ENCODE measurements at places on chromosomes 16 and 17.
A peak's percentile ranks its signal among the peaks of the same experiment; 100 is the strongest.

GRCh38 chr16:53094013-53094630 is 39.3 kb downstream of the CHD9 start:
- DNase-seq = peak; percentile 72

DNA sequence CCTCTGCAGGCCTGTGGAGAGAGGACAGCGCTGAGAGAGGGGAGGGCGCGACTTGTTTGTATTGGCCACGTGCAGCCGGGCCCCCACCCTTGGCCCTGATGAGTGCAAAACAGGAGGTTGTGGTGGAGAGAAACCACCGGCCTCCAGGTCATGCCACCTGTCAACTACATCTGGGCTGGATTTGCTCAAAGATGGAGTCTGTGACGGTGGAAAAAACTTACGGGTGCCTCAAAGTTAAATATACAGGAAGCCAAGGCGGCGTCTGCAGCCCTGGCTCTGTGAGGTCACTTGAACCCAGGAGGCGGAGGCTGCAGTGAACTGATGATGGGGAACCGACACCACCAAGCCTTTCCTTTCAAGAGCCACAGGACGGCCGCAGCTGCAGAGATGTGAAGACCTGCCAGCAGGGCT is 15.7 kb downstream of the C16orf74 start:
- no peak for DNase-seq

- DNase-seq = no peak
Observed at GRCh38 chr17:180381-181244, 837 bp downstream of the DOC2B start.

GRCh38 chr16:57981636-57982035 is 10.7 kb upstream of the CNGB1 start:
- no peak for DNase-seq

DNA sequence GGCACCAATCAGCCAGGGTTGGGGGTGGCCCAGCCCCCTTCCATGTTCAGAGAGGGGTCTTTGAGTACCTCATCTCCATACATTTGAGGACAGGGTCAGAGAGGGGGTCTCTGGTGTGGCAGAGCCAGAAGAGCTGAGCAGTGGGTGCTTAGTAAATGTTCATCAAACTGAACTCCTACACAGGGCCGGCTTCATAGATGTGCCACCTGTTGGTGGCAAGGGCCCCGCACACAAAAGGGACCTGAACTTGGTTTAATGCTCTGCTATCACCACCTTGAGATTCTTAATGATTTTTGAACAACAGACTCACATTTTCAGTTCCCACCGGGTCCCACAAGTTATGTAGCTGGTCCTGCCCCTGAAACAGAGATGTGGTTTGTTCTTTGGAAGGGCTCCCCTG is 9.0 kb upstream of the C1QL1 start:
- no peak for DNase-seq

GRCh38 chr17:33929181-33929724 is 325.8 kb upstream of the CCL2 start:
- DNase-seq = no peak

GRCh38 chr16:72680732-72681131 is 367.2 kb downstream of the ZFHX3 start:
- DNase-seq = no peak

DNA sequence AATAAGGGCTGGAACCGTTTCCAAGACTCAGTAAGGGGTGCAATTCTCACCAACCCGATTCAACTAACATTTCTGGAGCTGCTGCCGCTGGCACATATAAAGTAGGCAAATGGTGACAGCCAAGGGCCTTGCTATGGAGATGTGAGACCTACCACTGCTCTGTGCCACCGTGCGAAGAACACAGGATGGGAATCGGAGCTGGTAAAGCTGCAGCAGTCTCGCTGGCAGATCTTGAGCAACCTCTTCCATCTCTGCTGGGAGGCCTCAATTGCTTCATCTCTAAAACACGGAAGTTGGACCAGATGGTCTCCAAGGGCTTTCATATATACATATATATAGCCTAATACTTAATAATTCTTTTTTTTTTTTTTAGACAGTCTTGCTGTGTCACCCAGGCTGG is 128.9 kb upstream of the RCVRN start:
- no peak for DNase-seq

GRCh38 chr17:30513346-30513745 is 36.1 kb downstream of the GOSR1 start:
- DNase-seq = no peak

DNA sequence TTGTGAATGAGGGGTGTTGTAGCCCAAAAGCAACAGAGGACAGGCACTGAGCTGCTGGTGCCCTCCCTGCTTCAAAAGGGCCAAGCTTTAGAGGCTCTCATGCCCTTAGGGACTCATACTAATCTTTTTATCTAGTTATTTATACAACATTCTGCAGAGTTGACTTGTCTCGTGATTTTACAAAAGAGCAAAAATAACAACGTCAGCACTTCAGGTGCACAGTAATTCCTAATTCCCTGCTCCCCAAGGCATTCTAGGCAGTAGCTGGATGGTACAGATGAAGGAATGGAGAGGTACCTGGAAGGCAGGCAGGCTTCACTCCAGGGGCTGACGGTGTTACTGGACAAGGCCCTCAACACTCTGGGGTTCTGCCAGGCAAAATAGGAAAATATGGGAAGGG is 406.7 kb upstream of the CCL2 start:
- DNase-seq = no peak

DNA sequence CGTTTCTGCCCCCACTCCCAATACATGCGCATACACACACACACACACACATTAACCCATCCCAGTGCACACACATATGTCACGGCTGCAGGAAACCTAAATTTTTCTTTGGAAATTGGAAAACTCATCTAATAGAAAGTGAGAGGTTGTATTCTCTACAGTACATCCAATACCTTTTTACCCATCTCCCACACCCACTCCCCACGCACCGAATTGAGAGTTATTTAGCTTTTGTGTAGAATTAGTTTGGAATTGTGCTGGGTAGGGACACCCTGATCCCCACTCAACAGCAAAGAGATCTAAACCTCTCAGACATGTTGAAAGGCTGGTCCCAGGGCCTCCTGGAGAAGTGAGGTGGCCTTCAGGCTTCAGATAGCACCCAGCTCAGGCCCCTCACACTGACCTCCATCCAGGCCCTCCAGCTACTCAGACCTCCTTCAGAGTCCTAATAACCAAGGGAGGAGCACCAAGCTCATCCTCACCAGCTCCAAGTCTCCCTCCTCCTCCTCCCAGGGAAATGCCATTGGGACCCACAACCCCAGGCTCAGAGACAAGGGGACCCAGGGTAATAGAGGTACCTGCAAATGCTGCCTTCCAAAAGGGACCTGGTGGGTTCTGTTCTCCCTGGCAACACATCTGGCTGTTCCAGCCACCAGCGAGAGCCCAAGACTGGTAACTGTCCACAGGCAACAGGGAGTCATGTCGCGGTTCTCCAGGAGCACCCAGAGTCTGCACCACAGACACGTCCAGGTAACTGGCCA is 955 bp downstream of the HOXB13 start:
- DNase-seq = no peak

GRCh38 chr17:79294459-79295071 is 219.9 kb downstream of the ENGASE start:
- DNase-seq = peak; percentile 56

GRCh38 chr17:71335212-71335611 is 785.6 kb upstream of the SOX9 start:
- no peak for DNase-seq

DNA sequence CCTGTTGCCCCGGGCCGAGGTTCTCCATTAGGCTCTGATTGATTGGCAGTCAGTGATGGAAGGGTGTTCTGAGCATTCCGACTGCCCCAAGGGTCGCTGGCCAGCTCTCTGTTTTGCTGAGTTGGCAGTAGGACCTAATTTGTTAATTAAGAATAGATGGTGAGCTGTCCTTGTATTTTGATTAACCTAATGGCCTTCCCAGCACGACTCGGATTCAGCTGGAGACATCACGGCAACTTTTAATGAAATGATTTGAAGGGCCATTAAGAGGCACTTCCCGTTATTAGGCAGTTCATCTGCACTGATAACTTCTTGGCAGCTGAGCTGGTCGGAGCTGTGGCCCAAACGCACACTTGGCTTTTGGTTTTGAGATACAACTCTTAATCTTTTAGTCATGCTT is 74.2 kb downstream of the HAPSTR1 start:
- no peak for DNase-seq

DNA sequence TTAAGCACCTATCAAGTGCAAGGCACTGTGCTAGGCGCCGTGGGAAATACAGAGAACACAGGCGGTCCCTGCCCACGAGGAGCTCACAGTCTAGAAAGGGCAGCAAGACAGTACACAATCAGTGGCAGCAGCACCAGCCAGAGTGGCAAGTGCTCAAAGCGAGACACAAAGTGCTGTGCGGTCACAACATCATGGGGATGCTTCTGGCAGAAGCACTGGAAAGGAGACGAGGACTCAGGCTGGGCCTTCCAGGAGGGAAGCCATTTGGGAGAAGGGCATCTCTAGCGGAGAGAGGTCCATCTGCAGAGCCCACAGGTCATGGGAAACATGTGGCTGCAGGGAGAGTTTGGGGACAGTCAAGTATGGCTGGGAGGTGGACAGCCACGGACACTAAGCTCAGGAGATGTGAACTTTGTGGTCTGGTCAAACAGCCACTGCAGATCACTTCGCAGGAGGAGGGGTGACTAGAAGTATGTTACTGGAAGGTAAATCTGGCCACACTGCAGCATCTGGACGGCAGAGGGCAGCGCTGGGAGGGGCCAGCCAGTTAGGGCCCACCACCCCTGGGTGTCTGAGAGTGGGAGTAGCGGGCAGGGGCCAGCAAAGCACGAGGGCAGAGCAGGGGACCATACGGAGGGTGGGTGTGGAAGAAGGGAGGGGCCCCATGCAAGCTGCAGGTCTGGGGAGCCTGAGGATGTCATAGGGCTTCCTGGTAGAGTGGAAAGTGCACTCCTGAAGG is 71.1 kb downstream of the N4BP1 start:
- no peak for DNase-seq

GRCh38 chr16:65305266-65305959 is 183.6 kb upstream of the CDH11 start:
- no peak for DNase-seq

DNA sequence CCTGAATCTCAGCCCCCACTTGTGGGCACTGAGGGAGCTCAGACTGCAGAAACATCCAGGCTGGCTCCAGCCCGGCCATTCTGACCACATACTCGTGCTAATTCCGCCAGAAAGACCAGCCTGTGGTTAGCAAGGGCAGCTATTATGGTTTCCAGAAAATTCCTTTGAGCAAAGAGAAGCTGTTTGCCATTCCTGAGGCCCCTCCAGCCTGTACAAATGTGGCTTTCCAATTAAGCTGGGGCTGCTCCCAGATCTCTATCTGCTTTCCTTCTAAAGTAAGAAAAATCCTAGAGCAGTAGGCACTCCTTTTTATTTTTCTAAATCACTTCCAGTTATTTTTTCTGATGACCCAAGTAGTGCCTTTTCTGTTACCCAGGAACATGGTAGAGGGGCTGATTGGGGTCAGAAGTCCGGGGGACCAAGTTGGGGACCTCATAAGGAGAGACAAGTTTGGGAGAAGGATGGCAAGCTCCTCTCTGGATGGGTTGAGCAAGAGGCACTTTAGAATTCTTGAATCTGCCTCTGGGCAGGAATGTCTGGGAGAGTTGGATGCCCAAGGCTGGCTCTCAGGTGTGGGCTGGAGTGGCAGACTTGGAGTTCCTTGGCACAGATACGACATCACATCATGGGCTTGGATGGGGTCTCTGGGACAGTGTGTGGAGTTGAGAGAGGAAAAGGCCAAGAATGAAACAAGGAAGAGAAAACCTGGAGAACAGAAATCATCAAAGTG is 83.3 kb upstream of the TNRC6C start:
- DNase-seq = no peak

DNA sequence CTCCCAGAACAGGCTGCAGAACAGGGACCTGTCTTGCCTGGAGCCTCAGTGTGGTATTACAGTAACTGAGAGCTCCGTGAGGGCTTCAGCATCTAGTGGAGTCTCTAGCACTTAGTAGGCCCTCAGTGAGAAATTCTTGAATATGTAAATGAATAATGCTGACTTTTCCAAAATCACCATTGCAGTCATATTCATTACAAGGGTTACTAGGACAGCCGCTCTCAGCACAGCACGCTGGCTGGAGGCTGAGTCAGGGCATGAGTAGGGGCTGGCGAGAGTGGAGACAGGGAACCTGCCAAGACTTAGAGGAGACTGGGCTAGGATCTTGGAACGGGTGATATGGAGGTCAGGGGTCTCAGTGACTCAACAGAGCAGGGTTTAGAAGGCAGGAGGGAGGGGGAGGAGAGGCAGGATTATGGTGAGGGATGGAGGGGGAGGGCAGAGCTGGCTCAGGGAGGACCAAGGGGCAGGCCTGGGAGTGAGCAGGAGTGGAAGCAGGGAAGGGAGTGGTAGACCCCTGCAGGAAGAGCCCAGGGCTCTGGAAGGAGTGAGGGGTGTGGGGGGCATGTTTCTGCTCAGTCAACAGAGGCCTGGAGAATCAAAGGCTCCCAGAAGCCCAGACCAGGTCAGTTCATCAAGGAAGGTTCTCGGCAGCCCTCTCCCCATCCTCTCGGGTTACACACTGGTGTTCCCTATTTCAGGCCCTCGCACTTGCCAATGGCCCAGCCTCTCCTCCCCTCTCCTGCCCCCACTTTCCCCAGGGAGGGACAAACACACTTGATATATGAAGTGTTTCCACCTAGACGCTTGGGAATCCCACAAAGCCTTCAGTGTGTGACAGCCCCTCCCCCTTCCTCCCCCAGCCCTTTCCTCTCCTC is 42.3 kb downstream of the FZD2 start:
- peak; percentile 96 for DNase-seq

DNA sequence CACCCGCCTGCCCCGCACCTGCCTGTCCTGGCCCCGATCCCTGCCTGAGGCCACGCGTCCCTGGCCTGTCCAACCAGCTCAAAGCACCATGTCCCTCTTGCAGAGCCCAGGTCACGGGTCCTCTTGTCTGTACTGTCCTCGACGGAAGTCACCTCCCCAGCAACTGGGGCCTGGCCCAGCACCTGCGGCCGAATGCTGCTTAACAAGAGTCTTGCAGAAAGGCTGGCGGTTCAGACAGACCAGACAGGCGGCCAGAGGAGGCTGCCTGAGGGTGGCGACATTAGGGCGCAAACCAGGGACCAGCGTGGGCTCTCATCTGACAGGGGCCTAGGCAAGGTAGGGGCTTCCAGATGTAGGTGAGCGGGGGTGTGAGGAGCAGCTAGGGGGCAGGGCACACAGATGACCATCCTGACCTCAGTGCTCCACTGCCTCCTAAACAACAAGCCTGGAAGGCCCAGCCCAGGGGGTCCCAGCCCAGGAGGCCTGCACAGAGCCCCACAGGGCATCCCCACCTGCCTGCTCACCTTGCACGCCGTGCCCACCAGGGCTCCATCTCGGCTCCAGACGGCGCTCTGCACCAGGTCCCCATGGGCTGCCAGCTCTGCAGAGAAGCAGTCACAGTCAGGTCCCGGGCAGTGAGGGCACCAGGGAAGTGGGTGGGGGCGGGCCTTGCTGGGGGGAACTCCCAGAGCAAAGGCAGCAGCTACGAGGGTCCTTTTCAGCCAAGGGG is 11.3 kb downstream of the CORO7 start:
- DNase-seq = no peak

- peak; percentile 47 for DNase-seq
Observed at GRCh38 chr17:27563532-27563931, 67.5 kb upstream of the LGALS9 start.

- peak; percentile 59 for DNase-seq
Observed at GRCh38 chr17:75814900-75815373, 29.3 kb downstream of the UNC13D start.

- peak; percentile 10 for DNase-seq
Observed at GRCh38 chr16:66695935-66696668, 441 bp downstream of the CMTM4 start.
